Mucosa of gallbladder (tissue), 1 donor: ENCODE measurements at places on chromosomes 12 and 14. TPM values are rescaled to one million over a fixed set of nuclear protein-coding genes. Genes with fewer than 3 reads are reported as not detected.

Gene SLCO1B1
- total RNA-seq = 0.12 TPM

- DNase-seq = no peak
These were observed 32.5 kb downstream of the MMP17 start for GRCh38 chr12:131860472-131861260.

GRCh38 chr14:53247596-53248370, 94.7 kb upstream of the DDHD1 start:
- DNase-seq = no peak

- DNase-seq = peak; percentile 81
These were observed 333.9 kb downstream of the ZFP36L1 start for GRCh38 chr14:68458840-68459469.

GRCh38 chr12:98733667-98734350, 88.7 kb downstream of the APAF1 start:
- no peak for DNase-seq
